ENCODE measurements at places on chromosomes 1 and 21.

GRCh38 chr1:171109966-171110365, 19.3 kb downstream of the FMO3 start:
- no peak for DNase-seq

- no peak for DNase-seq
Measured at GRCh38 chr1:111192074-111192473, 8.4 kb downstream of the DENND2D start.

GRCh38 chr1:168321945-168322344, 41.3 kb downstream of the TBX19 start:
- DNase-seq = no peak

GRCh38 chr1:203342192-203342940, 8.6 kb downstream of the FMOD start:
- no peak for DNase-seq

- no peak for DNase-seq
Measured at GRCh38 chr1:13512472-13512871, 1.3 kb downstream of the LRRC38 start.

- DNase-seq = peak; percentile 58
Measured at GRCh38 chr1:66446261-66447001, 87.5 kb upstream of the SGIP1 start.

DNA sequence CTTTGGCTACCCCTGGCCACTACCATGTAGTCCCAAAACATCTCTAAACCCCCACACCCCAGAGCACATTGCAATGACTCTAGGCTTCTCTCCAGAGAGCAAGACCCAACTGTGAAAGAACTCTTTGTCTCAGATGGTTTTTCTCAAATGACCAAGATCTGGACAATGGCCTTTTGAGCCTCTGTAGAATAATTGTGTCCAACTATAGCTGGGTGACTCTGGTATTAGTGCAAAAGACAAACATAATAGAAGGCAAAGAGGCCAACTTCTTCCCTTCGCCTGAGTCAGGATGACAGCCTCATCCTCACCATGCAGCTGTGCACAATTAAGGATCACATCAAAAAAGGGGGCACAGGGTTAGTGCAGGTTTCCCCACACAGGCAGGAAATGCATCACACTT, 139.6 kb downstream of the BRINP2 start:
- no peak for DNase-seq

- DNase-seq = no peak
Measured at GRCh38 chr21:38669186-38669585, 136.5 kb upstream of the ETS2 start.

DNA sequence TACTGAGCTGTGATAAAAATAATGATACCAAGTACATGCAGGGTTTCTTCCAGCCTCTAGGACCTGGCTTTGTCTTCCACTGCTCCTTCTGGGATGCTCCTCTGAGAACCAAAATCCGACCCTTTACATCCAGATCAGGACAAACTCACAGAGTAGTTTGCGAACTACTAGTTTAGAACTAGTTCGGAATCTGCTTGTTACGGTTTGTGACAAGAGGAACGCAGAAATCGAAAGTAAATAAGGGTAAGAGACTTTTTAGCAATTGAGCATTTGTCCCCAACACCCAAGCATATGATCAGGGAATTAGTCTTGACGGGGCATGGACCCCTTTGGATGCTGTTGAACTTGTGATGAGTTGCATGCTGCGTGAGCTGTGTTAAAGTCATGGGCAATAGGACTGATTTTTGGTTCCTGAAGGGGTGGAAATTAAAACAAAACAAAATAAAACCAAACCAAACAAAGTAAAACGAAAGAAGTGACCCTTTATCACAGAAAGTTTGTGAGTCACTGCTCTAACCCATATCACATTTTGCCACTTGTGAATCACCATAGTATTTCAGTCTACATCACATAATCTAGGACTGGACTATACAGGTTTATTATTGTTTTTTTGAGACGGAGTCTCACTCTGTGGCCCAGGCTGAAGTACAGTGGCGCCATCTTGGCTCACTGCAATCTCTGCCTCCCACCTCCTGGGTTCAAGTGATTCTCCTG, 35.7 kb upstream of the ERRFI1 start:
- no peak for DNase-seq

GRCh38 chr21:28338701-28339305, 653.9 kb downstream of the LTN1 start:
- DNase-seq = no peak

- peak; percentile 21 for DNase-seq
Measured at GRCh38 chr1:11693024-11693590, 1.6 kb downstream of the DRAXIN start.

GRCh38 chr1:246725191-246725590, 982 bp downstream of the SCCPDH start:
- no peak for DNase-seq

DNA sequence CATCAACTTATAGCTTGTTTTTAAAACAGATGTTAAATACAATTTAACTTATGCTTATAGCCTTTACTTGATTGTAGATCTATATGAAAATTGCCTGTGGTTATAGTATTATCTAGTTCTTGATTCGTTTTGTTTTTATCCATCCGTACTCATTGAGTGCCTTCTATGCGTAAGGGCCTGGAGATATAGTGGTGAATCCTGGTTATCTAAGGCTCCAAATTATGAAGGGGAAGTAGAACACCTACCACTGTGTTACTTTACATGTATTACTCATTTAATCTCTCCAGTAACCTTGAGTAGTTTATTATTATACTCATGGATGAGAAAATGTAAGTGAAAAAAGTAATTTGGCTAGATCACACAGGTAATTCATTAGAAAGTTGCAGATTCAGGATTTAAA, 121.8 kb downstream of the OSBPL9 start:
- DNase-seq = no peak

GRCh38 chr21:17467829-17468228, 45.0 kb upstream of the CXADR start:
- no peak for DNase-seq

GRCh38 chr1:47024141-47024801, 802 bp downstream of the CYP4X1 start:
- DNase-seq = no peak

DNA sequence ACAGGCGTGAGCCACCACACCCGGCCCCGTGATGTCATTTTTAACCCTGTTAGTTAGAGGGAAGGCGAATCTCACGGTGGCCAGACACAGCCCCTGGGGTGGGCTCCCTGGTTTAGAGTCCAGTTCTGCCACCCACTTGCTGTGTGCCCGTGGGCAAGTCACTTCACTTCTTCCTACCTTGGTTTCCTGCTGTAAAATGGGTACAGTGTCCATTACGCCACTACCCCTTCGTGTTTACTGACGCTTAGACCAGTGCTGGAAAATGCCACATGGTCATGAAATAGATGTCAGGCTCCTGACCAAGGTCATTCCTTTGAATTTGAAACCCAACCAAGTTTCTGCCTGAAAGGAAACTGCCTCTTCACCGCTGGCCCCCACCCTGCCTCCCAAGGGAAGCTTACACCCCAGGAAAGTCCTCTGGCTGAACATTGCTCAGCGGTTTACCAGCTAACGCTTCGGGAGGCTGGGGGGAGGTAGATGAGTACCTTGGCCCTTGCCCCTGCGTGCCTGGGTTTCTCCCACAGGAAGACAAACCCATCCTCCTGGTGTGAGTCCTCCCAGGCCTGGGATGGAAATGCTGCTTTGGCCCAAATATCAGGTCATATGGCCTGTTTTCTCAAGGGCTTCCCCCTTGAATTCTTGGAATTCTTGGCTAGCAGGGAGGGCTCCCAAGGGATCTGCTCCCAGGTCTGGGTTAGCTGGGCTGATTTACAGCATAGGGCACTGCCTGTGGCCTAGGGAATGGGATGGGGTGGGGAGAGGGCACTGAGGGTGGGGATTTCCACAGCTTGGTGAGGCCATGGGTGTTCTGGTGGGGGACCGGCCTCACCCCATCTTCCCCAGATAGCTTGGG, 7.6 kb upstream of the AADACL4 start:
- peak; percentile 59 for DNase-seq

- DNase-seq = no peak
Measured at GRCh38 chr1:40451238-40451585, 936 bp downstream of the ZFP69B start.

GRCh38 chr1:106907795-106908194, 148.7 kb upstream of the PRMT6 start:
- no peak for DNase-seq

GRCh38 chr1:109225711-109226445, 12.2 kb downstream of the SARS1 start:
- no peak for DNase-seq

DNA sequence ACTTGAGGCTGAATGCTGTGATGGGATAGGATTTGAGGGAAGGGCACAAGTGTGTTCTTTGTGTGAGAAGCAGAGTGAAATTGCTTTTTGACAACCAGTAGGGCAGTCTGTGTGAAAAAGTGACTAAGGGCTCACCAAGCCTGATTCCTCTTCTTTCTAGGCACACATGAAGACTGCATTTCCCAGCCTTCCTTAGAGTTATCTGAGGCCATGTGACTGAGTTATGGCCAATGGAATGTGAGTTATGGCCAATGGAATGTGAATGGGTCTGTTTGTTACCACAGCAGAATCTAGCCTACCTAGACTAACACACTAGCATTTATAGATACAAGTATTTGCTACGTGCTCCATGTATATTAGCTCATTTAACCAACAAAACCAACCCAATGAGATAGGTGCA, 35.3 kb upstream of the DIRAS3 start:
- DNase-seq = no peak

DNA sequence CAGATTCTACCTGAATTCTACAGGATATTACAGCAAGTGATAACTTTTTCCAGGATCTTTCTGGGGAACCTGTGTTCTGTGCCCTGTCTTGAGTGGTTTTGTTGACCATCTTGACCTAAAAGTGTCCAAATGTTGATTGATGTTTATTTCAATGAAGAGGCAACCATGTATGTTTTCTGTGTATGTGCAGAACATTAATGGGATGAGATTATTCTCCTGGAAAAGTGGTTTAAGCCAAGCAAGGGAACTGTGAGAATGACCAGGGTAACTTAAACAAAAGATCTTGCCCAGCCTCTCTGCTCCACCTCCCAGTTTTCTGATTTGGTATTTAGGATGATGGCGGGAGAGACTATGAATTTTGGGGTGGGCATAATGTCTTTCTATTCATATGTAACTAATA, 1.0 kb upstream of the SAMD13 start:
- DNase-seq = no peak

DNA sequence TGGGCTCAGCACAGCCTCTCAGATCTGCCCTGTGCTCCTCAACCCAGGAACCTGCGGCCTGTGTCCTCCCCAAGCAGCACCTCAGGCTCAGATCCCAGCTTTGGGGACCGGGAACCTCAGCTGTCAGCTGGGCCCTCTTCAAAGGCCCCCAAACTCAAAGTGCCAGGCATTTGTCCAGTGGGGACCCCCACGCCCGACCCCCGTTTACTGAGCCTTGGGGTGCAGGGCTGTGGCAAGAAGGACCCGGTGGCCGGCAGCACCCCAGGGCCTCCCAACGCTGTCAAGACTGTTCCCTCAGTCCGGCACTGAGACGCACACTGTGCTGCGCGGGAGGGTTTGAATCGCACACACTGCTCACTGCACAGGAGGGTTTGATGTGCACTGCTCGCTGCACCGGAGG, 35.0 kb downstream of the MORN1 start:
- no peak for DNase-seq

- DNase-seq = no peak
Measured at GRCh38 chr21:31386006-31386405, 41.9 kb upstream of the TIAM1 start.

GRCh38 chr1:99786751-99787501, 20.5 kb upstream of the FRRS1 start:
- no peak for DNase-seq

- no peak for DNase-seq
Measured at GRCh38 chr1:59443310-59443709, 146.4 kb downstream of the FGGY start.

DNA sequence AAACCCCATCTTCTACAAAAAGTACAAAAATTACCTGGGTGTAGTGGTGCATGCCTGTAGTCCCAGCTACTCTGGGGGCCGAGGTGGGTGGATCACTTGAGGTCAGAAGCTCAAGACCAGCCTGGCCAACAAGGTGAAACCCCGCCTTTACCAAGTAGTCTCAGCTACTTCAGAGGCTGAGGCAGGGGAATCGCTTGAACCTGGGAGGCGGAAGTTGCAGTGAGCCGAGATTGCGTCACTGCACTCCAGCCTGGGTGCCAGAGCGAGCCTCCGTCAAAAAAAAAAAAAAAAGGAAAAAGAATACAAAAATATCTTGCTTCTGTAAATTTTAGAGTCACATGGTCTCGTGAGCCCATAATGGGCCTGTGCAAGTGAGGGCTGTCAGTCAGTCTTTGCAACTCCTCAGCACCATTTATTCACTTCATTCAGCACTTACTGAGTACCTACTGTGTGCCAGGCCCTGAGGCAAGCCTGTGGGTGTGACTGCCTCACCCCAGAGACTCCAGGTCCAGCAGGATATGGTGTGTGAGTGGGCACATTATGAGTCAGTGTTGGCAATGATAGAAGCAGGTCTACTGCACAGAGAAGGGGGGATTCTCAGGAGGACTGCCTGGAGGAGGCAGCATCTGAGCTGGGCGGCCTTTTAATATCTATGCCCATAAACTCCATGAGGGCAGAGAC, 46.8 kb upstream of the TARDBP start:
- DNase-seq = no peak

DNA sequence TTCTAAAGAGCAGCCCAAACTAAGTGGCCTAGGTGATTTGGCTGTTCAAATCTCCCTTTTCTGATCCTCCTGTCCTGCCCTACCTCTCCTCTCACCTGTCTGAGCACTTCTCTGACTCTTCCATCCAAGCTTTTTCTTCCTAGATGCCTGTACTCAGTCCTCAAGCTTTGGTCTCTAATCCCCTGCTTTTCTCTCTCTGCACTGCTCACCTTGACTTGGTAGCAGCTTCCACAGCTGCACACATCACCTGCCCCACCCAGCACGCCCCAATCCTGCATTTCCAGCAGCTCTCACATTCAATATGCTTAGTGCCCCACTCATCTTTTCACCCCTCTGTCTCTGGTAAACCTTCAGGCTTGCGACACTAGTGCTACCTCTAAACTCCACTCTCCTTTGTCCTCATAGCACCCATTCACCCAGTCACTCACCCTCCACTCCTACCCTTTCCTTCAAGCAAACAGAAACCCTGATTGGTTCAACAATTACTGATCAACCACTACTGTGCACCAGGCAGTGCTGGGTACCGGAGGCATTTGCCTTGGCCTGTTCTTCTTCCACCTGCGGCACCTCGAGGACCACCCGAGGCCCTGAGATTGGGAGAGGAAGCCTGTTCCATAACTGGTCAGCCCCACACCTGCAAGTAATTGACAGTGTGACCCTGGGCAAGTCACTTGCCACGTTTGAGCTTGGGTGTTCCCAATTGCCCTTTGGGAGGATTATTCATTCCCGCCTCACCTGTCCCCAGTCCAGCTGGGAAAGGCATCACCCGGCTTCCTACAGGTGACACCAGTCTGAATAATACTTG, 136.1 kb upstream of the EDN2 start:
- DNase-seq = no peak

- no peak for DNase-seq
Measured at GRCh38 chr21:31255036-31255435, 89.0 kb downstream of the TIAM1 start.

DNA sequence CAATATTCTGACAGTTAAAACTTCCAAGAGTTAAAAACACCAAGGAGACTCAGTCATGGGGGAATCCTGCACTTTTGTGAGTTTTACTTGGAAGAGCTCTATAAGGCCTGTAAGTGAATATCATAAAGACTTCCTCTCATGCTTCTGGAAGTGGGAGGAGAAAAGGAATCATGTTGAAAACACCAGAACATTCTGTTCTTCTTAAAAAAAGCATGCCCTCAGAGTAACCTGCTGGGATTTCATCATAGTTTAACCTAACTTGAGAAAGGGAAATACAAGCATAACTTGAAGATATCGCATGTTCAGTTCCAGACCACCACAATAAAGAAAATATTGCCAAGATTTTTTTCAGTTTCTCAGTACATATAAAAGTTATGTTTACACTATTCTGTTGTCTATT, 51.9 kb downstream of the COL11A1 start:
- DNase-seq = no peak

All from fibroblast of skin of left quadriceps (primary cell).